ENCODE measurements at places on chromosomes 3 and 15.

DNA sequence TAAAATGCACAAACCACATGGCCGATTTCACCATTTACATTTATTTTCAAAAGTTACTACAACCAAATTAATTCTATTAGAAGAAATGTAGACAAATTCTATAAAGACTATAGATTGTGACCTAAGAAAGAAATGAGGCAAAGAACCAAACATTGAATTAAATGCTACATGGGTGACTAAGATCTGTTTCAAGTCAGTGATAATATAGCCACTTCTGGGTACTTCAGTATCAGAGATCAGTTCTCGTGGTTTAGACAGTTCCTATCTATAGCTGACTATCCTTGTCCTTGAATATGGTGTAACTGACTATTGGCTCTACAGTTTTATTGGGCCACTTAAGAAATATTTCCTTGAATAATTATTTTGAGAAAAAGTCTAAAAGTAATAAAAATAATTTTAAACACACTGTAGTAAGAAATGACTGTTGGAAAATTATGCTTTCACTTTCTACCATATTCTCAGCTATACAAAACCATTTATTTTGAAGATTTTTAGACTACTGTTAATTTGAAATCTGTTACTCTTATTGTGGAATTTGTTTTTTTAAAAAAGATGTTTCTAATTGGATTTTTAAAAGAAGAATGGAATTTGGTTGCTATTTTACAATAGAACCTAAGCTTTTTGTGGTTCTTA lies 14.1 kb downstream of the KCNMB3 start:
- no peak for DNase-seq

- no peak for DNase-seq
Observed at GRCh38 chr15:37765786-37766185, 168.7 kb upstream of the TMCO5A start.

- peak; percentile 55 for DNase-seq
Observed at GRCh38 chr3:184710870-184711492, 883 bp downstream of the MAGEF1 start.

DNA sequence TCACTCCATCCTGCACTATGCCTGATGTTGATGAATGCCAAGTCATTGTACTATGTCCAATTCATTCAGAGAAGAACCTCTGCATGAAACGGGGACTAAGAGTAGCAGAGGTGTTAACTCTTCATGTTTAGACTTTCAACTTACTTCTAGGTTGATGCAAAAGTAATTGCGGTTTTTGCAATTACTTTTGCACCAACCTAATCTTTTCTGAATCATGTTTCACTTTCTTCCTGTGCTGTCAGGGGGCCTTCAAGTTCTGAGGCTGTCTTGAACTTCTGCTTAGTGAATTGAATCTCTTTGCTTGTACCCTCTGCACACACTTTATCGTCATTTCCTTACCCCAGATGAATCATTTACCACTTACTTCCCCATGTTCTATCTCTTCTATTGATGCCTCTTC lies 636.2 kb downstream of the NAALADL2 start:
- no peak for DNase-seq

- DNase-seq, result peak; percentile 81
Observed at GRCh38 chr3:38651153-38651789, 1.8 kb upstream of the SCN5A start.

- peak; percentile 61 for DNase-seq
Observed at GRCh38 chr3:128112357-128112968, 11.1 kb downstream of the RUVBL1 start.

DNA sequence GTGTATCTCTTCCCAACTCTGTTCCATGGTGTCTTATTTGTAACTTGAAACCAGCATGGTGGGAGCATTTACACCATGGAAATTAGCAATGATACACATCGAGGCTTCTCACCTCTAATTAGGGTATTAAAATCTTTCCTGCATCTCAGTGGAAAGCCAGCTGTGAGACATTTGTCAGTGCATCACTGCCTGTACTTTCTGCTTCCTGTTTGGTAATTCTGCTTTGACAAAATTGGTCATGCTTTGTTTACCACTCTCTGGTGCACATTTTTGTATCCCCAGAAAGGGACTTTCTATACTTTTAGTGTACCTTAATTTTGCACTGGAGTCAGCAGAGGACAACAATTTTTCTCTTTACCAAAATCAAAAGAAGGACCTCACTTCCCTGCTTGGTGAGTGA lies 402.1 kb downstream of the PDCD6IP start:
- DNase-seq, result no peak

GRCh38 chr15:50128266-50128665 lies 9.2 kb upstream of the ATP8B4 start:
- DNase-seq, result no peak

DNA sequence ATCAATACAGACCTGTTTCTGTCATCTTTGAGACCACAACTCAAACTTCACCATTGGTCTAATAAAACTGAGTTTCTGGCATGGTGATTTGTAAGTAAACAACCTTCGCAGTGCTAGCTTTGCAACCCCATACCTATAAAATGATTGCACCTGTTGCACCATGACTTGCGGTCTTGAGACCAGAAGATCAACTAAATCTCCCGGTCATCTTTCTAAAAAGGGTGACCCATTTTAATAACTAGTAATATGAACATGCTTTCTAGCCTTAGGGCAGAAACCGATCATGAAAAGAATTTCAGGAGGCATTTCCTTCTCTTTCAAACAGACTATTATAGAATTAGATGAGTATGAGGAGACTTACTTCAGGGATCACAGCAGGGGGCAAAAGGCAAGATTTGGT lies 151.9 kb upstream of the ZNF385D start:
- DNase-seq, result no peak

- no peak for DNase-seq
Observed at GRCh38 chr15:78315686-78316282, 16.4 kb upstream of the SKIC8 start.

DNA sequence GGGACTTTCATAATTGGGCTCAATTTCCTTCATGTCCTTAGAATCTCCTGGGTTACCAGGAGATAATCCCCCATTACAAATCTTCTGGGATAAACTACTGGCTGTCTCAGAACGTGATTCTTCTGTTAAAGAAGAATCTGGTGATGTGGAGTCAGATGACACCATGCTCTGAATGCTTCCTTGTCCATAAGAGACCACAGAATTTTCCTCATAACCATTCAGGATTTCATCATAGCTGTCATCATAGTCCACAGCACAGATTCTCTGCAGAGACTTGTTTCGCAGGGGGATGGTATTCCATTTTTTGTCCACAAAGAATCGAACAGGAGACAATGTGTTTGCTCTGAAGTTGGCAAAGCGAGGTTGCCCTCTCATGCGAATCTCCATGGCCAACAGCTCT lies 109.8 kb upstream of the TSPAN3 start:
- DNase-seq, result no peak

- DNase-seq, result no peak
Observed at GRCh38 chr15:93298901-93299300, 209.9 kb upstream of the RGMA start.

DNA sequence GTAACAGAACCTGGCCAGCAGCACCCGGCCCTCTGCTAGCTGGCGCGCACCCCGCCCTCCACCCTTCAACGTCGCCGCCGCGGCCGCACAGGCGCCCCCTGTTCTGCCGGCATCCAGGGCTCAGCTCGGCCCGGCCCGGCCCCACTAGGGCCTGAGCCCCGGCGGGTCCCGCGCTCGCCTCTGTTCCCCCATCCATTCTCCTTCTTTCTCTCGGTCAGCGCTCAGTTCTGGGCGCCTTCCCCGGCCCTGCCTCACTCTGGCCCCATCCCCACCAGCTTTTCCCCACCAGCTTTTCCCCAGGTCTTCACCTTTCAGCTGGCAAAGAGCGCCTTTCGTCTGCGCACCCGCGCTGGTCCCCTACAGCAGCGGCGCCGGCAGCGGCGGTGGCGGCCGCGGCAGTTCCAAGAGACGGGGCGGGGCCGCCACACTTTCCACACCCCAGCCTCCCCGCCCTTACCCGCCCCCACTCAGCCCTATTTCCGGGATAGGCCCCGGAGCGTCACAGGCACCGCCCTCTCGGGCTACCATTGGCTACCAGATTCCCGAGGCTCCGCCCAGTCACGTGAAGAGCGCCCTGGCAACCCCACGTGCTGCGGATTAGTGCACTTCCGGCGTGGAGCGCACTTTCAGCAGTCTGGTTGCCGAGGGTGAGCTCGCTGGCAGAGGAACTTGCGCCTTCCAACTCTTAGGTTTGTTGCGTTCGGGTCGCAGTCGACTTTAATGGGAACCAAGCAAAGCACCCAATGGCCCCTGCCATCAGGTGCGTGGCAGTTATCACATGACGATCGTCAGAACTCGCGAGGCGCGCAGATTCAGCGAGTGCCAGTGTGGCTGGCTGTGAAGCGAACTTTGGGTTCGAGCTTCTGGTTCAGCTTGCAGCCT lies at the start of gene EIF5A2:
Gene EIF5A2, minus strand, starts transcription at position 403 of the 882 bp plus-strand sequence. CDS start 831 bp downstream, outside the sequence.
- peak; percentile 94 for DNase-seq

- DNase-seq, result no peak
Observed at GRCh38 chr3:169827712-169828111, 15.0 kb upstream of the LRRC34 start.

GRCh38 chr3:119376758-119377157 lies 82.6 kb downstream of the ARHGAP31 start:
- no peak for DNase-seq

DNA sequence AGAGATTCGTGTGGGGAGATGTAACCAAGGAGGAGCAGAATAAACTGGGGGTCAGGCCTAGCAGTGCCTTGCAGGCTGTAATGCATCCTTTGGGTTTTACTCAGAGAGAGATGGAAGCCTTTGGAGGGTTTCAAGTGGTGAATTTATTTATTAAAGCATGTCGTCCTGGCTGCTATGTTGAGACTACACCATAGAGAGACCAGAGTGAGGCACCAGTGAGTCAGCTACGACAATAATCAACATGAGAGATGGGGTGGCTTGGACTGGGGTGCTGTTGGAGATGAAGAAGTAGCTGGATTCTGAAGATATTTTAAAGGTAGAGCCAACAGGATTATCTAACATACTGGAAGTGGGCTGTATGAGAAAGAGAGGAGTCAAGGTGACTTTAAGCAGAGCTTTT lies 335.3 kb upstream of the ARHGEF26 start:
- no peak for DNase-seq

DNA sequence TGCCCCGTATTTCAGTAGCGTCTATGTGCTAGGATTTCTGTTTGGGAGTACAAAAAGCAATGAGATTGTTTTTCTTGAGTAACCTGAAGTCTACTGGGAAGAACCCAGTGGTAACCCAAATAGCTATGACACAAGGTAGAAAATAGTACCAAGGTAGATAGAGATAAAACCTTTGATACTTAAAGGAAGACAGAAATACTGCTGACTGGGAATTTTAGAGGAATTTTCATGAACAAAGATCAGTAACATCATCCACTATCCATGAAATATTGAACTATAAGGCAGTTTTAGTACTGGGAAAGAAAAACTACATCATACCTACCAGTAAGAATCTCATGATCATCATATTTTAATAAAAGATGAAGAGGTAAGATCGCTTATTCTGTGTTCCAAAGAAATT lies 489.8 kb downstream of the LPP start:
- DNase-seq, result no peak
